ENCODE measurements at places on chromosomes 6 and 20.
A peak's percentile ranks its signal among the peaks of the same experiment; 100 is the strongest.

DNA sequence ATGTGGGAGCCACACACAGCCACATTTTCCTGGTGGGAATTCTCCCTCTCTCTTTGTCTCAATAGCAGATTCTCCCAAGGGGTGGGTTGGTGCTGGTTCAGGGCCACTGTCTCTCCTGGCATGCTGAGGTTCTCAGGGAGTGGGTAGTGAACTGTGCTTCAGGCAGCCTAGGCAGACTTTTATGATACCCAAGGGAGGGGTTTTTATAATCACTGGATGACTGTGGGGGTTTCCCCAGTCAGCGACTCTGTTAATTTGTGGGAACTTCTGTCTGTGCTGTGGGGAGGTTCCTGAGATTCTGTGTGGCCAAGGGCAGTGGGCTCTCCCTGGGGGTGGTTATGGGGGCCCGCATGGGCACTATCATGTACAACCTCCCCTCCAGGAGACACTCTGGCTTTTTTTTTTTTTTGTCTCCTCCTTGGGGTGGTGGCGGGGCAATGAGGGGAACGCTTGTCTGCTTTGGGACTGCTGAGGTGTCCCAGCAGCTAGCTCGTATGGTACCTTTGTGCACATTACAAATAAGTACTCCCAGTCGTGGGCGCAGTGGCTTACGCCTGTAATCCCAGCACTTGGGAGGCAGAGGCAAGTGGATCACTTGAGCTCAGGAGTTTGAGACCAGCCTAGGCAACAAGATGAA, 10.0 kb downstream of the PTK7 start:
- no peak for DNase-seq

- DNase-seq = no peak
These were observed 252.6 kb upstream of the SUPT3H start for GRCh38 chr6:45630314-45630713.

DNA sequence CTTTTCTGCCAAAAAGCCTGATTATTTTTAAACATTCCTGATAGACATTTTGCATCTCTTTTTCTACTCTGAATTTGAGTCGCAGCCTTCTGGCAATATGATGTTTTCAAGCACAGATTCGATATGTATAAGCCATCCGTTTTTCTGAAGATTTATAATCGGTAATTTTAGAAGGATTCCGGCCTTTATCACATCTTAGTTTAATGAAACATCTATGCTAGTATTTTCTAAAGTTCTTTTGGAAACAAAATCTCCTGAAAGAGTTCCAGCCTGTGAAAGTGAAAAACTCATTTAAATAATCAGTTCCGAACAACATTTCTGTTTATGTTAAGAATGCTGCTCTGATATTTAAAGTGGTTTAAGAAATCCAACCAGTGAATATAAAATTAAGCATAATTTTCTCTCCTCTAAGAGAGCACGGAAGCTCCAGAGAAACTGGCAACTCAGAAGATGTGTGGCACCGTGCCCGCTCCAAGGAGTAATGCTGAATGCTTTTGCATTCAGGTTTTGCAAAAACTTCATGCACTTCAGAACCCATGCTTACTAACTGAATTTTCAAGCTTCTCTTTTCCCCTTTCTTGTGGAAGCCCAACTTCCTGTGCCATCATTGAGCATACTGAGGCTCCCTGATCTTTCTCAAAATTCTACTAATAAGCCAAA, 20.7 kb downstream of the NDUFAF4 start:
- DNase-seq = no peak

DNA sequence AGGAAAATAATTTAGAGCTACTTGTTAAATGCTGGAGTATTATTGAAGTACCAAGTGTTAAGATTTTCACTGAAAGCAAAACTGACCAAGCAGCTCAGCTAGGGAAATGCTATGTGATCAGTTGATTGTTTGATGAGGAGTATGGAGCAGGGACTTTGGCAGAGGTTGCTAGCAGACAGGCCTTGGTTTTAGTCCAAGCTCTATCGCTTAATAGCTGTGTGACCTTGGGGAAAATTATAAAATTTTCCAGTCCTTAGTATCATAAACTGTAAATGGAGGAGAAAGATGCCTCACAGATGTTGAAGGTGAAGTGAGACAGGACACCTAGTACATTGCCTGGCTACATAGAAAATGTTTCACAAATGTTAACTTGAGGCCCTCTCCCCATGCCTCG, 136.6 kb downstream of the MTHFD1L start:
- no peak for DNase-seq

- DNase-seq = no peak
These were observed 61.7 kb downstream of the TMEM242 start for GRCh38 chr6:157261606-157262005.

DNA sequence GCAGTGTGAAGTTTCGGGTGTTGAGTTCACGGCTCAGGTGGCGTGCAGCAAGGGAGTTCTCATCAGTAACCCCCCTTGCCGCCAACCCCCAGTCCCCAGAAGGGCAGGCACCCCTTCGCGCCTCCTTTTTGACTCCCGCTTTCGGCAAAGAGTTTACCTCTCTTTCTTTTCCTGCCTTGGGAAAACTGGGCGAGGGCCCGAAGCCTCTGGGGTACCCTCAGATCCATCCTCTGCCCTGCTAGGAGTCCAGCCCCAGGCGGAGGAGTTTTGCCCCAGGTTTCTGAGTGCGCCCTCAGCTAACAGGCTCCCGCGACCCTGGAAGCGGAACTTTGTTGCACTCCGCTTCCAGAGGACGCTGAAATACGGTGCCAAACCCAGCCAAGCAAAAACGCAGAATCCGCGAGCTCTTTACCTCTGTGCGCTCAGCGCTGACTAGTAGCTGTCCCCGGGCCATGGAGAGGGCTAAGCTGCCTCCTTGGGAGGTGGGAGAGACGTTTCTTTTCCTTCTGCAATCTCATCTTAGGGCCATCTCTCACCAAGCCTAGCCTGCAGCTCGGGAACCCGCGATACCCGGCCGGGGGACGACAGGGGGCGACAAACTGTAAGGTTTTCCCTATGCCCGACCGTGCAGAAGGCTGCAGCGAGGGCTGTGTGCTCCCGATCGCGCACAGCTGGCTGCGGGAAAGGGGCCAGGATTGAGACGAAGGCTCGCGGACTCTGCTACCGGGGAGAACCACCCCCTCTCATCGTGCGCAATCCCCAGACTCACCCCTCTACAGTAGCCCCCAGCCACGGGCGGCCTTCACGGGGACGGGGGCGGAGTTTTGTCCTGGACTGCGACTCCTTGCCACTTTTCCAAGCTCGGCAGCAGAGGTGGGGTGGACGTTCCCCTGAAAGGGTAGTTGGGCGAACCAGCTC, 2.7 kb upstream of the PAX1 start:
- DNase-seq = peak; percentile 37

GRCh38 chr6:23013776-23014175, 444.4 kb downstream of the HDGFL1 start:
- no peak for DNase-seq

DNA sequence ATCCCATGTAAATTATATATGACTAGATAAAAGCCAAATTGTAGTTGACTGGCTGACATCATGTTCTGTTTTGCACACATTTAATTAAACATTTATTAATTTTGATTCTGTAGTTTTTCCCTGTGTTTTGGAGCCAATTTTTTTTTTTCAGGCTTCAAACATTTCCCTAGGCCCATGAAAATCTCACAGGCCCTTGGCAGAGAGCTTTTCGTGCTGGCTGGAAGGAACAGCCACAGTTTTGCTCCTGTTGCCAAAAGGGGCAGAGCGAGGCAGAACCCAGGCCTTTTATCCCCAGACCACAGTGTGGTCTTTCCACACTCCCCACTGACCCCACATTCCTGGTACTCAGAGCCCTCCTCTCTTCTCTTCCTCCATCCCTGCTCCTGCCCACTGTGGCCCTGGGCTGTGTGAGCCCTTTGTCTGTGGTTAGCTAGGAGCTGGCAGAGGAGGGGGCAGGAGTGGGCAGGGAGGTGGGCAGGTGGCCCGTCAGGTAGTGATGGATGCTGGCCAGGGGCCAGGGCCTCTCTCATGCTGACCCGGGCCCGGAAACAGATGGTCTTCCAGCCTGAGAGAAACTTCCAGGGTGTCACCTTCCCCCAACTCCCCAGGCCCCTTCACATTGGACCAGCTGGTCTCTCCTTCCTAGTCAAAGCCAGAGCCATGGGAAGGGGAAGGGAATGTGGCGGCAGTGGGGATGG, 19.4 kb upstream of the CCM2L start:
- no peak for DNase-seq

- no peak for DNase-seq
These were observed 71.6 kb downstream of the KIF6 start for GRCh38 chr6:39653612-39654011.

All from hematopoietic multipotent progenitor cell treated with erythropoietin and hydrocortisone succinate and interleukin-3 and kit ligand, for 8 days (in vitro differentiated cells).